ENCODE measurements at places on chromosomes 2 and 18.

GRCh38 chr2:64836566-64836965 is 152.6 kb upstream of the SLC1A4 start:
- DNase-seq = no peak

DNA sequence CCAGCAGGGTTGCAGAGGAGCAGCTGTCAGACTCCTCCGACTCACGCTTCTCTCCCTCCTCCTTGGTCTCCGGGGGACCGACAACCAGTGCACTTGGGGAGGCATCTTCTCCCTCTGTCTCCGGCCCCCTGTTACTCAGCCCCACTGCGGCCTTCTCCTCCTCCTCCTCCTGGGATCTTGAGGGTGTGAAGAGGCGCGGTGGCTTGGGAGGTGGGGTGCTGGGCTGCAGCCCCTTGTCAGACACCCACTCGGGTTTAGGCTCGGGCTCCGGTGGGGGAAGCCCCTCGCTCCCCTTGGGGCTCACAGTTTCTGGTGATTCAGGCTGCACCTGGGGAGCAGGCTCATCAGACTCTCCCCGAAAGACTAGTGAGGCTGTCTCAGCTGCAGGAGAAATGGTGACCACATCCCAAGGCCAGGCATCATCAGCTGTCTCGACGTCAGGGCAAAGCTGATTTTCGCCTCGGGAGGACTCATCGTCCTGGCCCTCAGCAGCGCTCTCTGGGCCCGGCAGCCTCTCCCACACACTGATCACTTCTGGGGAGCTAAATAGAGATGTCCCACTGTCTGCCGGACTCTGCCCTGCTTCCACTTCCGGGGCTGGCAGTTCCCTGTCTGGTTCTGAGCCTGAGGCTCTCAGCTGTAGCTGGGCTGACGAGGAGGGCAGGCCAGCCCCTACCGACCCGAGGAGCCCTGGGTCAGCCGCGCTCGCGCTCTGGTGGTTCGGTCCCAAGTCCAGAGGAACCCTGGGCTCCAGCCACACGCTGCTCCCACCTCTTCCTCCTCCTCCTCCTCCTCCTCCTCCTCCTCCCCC is 9.0 kb upstream of the SFXN5 start:
- DNase-seq = no peak

- DNase-seq = no peak
Observed at GRCh38 chr18:54873884-54874255, 45.6 kb downstream of the RAB27B start.

GRCh38 chr2:175234650-175235049 is 53.1 kb upstream of the ATP5MC3 start:
- DNase-seq = no peak

Data from neural crest cell (in vitro differentiated cells).